ENCODE measurements at places on chromosomes 7 and 10.

DNA sequence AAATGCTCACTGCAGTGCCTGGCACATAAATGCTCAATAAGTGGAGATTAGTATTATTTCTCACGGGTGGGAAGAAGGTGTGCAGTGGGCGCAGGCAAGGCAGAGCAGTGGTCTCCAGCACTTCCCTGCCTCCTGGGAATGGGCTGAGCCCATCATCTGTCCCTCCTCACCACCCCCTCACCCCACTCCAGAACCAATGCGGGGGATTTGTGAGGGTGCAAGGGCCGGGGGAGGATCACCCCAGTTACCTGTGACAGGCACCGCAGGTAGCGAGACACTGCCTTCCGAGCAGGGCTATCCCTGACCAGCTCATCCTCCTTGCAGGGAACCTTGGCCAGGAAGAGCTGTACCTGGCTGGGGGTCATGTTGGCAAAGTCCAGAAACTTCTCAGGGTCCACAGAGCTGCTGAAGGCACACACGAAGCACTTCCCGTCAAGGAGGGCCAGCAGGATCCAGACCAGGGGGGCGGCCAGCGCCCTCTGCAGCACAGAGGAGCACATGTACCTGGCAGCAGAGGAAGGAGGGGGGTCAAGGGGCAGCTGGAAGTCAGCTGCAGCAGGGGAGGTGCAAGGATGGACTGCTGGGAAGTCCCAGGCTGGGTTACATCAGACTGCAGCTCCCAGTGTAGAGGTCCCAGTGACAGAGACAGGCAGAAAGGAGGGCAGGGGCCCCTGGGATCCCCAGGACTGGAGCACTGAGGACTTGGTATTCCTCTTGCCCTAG, 2.8 kb downstream of the CALHM3 start:
- no peak for DNase-seq

DNA sequence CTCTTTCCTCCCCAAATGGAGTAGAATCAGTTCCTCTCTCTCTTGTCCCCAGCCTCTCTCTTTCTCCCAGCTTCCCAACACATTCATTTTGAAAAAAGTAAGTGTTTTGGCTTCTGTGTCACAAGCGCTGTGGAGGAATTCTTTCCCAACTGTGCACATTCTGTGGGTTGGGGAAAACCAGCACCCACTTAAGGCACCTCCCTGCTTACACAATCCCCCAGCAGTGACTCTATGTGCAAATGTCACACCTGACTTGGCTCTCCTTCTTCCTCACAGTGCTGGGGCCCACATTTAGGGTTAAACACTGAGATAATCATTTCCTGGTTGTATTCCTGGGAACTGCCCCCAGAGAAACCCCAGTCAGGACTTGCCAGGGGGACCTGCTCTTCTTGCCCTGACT, 358.1 kb upstream of the ZNF32 start:
- DNase-seq: no peak

GRCh38 chr10:102437515-102437914, 5.1 kb upstream of the CUEDC2 start:
- DNase-seq: no peak

DNA sequence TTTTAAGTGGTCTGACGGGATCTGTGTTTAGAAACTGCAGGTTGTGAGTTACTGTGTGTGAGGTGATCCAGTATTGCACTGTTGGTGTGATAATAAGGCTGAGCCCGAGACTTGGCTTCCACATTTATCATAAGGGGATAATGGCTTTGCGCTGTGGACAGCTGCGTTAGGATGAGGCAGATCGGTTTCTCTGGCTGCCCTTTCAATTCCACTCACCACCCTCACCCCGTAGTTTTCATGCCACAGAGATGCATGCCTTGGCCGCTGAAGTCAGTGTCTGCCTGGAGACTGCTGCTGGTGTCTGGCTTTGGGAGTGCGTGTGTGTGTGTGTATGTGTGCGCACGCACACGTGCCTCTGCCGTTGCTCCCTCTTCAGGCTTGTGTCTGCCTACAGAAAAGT, 273.0 kb downstream of the CCDC3 start:
- DNase-seq: no peak

- DNase-seq: no peak
These were observed 100.5 kb upstream of the SEC61G start for GRCh38 chr7:54859545-54859944.

GRCh38 chr7:74604326-74605020, 53.0 kb upstream of the GTF2I start:
- no peak for DNase-seq

- no peak for DNase-seq
These were observed 202.0 kb downstream of the ARL4A start for GRCh38 chr7:12889391-12889790.

DNA sequence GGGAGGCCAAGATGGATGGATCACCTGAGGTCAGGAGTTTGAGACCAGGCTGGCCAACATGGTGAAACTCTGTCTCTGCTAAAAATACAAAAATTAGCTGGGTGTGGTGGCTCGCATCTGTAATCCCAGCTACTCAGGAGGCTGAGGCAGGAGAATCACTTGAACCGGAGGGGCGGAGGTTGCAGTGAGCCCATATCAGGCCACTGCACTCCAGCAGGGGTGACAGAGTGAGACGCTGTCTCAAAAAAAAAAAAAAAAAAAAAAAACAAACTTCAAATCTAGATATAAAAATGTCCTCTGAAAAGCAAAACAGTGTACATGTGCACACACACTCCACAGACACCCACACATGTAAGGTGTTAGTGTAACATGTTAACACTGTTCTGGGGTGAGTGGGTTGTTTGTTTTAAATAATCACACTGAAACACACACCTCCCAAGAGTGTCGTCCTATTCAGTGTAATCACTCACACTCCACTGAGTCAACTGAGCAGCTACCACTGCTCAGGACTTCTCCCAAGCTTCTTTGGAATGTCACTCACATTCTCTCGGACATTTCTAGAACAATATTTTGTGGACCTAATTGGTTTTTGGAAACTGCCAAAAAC, 12.8 kb upstream of the RGS10 start:
- DNase-seq: no peak

- DNase-seq: no peak
These were observed 53.3 kb downstream of the CASTOR2 start for GRCh38 chr7:75017832-75018231.

- no peak for DNase-seq
These were observed 63.1 kb downstream of the AUTS2 start for GRCh38 chr7:69661342-69661741.

DNA sequence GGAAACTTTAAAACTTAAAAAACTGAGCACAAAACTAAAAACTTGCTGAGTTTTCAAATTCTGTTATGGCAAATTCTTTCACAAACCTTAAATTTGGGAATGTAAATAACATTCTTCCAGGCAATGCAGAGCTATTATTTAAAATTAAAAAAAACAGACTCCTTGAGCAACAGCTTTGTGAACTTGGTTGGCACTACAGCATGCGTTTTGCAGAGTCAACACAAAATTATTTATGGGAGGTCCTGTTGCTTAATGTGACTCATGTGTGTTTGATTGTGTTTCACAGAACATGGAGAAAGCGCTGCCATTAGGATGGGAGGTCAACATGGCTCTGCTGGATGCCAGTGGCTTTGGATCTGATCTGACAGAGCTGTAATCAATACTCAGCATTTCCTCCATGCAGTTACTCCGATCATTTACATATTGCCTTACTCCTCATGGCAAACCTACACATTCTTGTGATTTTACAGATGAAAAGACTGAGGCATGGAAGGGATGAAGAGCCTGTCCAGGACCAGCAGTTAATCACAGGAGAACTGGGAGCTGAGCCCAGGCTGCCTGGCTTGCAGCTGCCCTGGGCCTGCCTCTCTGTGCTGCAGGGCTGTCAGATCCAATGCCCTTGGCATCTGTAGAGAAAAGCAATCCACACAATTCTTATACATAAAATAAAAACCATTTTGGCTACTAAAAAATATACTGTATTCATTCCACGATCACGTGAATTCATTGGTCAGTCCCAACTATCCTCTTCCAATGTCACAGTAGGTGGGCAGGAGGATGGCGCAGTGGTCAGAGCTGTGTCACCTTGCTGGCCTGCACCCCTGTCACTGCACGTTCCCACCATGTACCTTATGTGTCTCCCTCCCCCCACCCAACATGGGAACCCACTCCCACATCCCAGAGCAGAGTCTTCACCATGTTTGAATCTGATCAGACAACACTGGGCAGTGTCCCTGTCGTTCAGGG, 200.9 kb downstream of the CXCL12 start:
- DNase-seq: no peak

- no peak for DNase-seq
These were observed 230.9 kb downstream of the BICC1 start for GRCh38 chr10:58743466-58744115.

DNA sequence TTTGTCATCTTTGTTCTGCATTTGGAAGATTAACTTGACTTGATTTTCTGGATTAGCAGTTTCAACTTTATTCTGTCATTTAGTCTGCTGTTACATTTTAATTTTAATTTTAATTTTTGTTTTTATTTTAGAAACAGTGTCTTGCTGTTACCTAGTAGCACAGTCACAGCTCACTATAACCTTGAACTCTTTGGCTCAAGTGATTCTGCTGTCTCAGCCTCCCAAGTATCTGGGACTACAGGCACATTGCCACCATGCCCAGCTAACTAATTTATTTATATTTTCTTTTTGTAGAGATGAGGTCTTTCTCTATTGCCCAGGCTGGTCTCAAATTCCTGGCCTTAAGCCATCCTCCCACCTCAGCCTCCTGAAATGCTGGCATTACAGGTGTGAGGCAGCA, 35.3 kb downstream of the PALS2 start:
- no peak for DNase-seq

DNA sequence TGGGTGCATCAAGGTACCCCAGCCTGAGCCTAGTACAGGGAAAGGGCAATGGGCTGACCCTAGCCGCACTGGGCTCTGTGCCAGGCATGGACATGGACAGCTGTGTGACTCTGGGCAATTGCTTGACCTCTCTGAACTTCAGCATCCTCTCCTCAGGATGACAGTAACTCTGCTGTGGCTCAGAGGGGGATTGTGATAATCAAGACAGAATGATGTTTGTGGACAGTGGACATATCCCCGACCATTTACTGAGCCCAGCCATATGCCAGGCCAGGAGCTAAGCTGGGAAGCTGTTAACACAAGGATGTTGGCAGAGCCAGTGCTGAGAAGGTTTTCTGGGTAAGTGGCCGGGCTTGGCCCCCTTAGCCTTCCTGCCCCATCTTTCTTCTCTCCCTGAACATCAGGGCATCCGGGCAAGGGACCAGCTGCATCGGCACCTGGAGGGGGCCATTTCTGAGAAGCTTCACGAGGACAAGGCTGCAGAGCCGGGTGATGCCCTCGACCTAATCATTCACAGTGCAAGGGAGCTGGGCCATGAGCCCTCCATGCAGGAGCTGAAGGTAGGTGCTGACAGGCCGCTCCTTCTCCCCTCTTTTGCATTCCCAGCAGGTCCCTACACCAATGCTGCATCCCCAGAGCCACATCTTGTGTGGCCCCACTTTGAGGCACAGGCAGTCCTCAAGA, 3.5 kb downstream of the CYP26C1 start:
- no peak for DNase-seq

DNA sequence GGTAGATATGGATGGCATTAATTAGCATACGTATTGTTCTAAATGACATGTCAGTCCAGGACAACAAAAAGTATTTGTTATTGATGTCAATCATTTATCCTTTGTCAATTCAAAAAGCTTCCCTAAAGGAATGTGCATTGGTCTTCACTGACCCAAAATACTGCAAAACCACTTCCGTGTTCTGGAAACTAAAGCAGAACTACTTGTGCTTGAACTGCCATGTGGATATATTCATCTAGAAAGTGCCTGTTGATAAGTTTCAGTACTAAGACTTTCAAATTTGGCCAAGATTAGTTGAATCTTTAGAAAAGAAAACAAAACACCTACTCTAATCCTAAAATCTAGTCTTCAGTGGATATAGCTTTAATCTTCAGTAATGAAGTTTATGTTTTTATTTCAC, 242.1 kb upstream of the PPP1R3A start:
- DNase-seq: no peak

- DNase-seq: no peak
These were observed 658 bp downstream of the CYP2E1 start for GRCh38 chr10:133527771-133528271.

DNA sequence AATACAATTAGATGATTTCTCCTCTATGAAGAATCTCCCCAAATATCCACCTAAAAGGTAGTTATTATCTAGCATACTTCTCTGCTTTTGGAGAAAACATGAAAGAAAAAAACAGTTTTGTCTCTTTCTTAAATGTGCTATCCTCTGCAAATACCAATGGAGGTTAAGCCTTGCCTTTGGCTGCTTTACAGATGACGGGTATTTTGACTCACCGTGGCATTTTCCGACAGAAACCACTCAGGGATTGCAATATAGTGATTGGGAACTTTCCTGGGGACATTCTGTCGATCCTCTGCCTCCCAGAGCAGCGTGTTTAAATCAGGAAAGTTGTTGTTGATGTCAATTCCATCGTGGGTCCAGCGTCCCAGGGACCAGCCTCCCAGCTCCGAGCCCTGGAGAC, 100.6 kb downstream of the GPR26 start:
- DNase-seq: no peak

DNA sequence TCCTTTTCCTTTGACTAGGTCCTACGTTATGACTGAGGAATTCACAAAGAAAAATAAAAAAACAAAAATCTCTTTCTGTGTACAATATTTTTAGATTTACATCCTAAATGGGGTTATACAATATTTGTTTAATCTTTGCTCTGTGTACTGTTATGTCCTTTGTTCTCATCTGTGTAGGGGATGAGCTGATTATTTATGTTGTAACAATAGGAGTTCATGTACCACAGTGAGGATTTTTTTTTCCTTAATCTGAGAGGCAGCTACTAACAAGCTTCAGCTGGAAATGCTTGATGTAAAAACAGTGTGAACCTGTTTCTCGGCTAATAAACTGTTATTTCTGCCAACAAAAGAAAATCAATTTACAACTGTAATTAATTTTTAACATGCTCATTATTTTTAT, 58.0 kb downstream of the ORC5 start:
- no peak for DNase-seq

DNA sequence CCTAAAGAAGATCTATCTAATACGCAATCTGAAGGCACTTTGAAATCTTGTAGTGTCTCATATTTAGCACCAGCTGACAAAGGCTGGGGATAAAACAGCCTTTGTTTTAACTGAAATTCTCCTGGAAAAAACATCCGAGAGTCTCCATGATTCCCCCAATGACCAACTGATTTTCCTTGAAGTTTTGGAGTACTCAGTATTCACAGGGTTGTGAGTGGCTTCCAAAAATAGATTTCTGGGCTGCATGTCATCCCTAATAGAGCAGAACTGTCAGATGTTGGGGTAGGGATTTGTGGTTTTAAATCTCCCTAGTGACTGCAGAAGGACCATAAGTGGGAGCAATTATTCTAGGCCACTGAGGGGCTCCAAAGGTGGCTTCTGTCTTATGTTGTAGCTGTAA, 206.4 kb downstream of the TAX1BP1 start:
- no peak for DNase-seq

DNA sequence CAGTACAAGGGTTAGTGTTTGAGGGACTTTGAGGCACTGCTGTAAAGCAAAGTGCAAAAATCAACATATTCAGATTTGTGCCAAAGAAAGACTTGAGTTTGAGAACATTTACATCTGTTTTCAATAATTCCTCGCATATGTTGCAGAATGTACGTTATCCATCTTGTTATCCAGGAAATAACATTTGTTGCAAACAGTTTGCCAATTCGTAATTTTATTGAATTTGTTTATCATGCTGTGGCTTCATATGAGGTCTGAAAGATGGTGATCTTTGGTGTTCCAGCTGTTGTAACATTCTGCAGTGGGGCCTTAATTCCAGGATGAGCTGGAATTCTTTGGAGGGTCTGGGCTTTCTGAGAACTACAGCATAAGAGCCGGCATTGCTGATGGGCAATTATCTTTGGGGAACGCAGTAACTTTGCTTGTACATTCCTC, 396.2 kb downstream of the LRMDA start:
- no peak for DNase-seq

- DNase-seq: no peak
These were observed 263.0 kb downstream of the BAMBI start for GRCh38 chr10:28940158-28940888.
